ENCODE measurements at places on chromosomes 6 and 20. TPM values are rescaled to one million over a fixed set of nuclear protein-coding genes. Genes with fewer than 3 reads are reported as not detected.

- no peak for DNase-seq
Measured at GRCh38 chr6:87728706-87729105, 26.7 kb upstream of the AKIRIN2 start.

DNA sequence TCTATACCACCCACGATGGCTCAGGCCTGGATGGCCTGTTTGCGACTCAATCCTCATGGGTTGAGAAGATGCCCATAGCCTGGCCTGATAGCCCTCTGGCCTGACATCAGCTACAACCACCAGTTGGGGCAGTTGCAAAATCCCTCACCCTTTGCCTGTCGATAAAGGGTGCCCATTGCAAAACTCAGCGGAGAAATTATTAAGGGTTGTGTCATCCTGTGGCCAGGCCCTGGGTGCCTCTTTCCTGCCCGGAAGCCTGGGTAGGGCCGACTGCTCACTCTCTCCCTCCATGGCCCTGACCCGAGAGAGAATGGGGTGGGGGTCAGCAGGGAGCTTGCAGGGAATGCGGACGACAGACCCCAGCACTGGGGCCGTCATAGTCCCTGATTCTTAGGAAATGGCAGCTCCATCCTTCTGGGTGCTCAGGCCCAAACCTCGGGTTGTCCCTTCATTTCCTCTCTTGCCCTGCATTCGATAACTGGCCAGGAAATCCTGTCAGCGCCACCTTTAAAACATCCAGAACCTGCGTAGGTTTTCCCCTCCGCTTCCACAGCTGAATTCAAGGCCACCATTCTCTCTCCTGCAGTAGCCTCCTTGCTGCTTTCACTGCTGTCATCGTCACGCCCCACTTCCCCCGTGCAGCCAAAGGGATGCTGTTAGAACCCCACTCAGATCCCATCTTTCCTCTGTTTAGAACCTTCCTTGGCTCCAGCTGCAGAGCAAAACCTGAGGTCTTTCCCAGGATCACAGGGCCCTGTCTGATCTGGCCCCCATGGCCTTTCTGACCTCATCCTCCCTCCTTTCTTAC lies 31.1 kb downstream of the CEBPB start:
- no peak for DNase-seq

DNA sequence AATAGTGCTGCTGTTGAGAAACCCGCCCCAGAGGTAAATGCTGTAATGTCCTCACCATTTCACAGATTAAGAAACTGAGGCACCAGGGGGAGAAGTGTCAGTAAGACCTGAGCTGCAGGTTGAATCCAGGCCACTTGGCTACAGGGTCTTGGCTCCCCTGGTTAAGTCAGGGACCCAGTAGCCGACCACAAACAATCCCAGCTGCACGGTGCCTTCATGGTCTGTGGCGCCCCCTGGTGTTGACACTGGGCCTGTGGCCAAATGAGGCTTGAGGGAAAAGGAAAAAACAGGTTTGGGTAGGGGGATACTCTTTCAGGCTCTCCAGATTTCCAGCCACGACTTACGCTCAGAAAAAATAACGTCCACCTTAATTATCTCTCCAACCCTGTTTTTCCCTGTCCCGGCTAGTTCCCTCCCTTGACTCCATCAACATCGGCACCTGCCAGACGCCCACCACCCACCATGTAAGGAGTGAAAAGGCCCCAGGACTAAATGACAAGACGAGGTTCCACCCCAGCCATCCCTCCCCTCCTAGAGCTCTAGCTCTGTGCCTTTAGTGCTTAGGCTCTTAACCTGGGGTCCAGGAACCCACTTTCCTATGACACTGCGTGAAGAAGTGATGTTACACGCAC lies 47.7 kb upstream of the POLR1H start:
- DNase-seq: peak; percentile 41

DNA sequence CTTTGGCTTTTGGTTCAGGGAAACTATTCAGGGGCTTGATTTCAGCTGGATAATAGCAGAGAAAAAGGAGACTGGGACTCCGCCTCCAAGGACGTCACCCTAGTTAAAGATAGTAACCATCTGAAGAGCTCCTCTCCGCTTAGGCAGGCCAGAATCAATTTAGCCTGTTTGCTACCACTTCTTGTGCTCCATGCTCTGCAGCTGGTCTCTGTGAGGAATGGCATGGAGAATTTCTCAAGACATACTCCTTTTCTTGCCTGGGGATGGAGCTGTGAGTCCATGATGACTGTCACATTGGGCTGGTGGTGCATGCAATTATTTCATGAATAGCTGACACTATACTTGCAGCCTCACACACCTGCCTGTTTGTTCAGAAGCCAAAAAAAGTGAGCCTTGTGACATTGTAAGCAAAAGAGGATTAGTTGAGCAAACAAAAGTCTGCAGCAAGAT lies 61.4 kb downstream of the TXLNB start:
- no peak for DNase-seq

GRCh38 chr20:37945091-37945547 lies 42.2 kb downstream of the VSTM2L start:
- DNase-seq: no peak

The GHRH gene
- total RNA-seq: not detected

The SNPH gene
- total RNA-seq: 11.1 TPM

The KIF6 gene
- total RNA-seq: not detected

The CCR6 gene
- 2.3 TPM for total RNA-seq

The ESR1 gene
- not detected for total RNA-seq
